Stimulated activated CD4-positive, alpha-beta T cell treated with anti-CD3 and anti-CD28 coated beads, Interleukin-1b, Interleukin-23, amount 100 ng/mL, for 4 hours (primary cell): ENCODE measurements at places on chromosomes 1 and 21.

- DNase-seq = no peak
Measured at GRCh38 chr1:177410179-177410766, 239.5 kb downstream of the BRINP2 start.

GRCh38 chr1:160032165-160032820 is 503 bp upstream of the PIGM start:
- no peak for DNase-seq

DNA sequence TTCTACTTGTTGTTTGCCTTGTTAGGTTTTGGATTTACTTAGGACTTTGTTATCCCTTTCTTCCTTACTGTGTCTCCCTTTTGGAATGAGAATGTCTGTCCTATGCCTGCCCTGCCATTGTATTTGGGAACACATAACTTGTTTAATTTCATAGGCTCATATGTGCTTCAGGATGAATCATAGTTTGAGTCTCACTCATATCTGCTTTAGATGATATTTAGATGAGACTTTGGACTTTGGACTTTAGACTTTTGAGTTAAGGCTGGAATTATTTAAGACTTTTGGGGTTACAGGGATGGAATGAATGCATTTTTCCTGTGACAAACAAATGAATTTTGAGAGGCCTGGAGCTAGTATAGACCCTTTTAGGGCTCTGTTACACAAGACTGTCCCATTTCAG is 33.4 kb downstream of the PSMG1 start:
- DNase-seq = no peak

- DNase-seq = no peak
Measured at GRCh38 chr1:205805082-205805711, 7.8 kb downstream of the SLC41A1 start.

DNA sequence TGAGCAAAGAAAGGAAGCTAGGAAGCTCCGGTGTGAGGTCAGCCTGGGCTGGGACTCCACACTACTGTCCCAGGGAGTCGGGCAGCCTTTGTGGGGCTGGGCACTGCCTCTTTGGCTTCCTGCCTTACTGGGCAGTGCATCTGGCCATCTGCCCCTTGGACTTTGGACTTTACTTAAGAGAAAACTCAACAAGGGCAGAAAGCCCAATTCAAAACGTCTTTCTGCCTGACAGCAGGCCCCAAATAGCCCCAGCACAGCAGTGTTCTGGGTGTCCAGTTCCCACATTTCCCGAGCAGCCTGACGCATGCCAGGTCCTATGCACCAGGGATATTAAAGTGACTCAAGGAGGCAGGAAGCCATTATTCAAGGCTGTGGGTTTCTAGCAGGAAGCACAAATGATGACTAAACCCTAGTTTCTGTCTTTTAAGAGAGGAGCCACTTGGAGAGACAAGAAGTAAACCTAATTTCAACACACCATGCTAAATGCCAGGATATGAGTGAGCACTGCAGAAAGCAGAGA is 37.9 kb upstream of the EDEM3 start:
- DNase-seq = no peak

DNA sequence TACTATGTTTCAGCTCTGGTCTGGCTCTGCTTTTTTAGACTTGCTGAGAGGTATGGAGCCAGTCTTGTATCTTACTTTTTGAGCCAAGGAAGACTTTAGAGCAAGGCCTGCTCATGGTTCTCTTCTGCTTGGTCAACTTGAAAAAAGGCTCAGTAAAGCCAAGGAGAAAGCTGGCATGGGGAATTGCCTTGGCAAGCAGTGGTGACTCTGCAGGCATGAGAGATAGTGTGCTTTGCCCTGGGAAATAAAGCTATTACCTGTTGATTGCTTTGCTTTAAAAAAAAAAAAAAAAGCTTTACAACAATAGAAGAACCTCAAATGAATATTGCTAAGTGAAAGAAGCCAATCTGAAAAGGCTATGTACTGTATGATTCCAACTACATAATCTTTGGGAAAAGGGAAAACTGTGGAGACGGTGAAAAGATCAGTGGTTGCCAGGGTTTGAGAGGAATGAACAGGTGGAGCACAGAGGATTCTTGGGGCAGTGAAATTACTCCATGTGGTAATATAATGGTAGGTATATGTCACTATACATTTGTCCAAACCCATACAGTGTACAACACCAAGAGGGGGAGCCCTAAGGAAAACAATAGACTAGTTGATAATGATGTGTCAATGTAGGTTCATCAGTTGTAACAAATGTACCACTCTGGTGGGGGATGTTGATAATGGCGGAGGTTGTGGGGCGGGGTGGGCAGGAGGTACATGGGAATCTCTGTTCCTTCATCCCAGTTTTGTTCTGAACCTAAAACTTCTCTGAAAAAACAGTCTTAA is 87.6 kb downstream of the HMCN1 start:
- DNase-seq = no peak

DNA sequence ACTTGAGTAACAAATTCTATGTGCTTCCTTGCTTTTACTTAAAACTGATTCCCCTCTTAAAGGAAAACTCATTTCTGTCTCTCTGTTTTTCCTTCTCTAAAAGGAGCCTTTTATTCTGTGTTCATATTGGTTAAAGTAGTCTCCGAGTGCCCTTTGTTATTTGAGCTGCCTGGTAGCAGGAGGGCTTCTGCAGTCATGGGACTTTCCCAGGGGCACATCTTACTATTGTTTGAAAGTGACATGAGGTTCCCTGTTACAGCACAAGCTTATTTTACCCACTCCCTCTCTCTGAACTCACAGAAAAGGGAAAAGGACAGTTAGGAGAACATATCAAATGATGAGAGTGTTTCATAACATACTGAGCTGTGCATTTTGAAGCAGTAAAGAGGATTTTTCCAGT is 58.1 kb upstream of the ANGPTL1 start:
- DNase-seq = no peak

GRCh38 chr1:118275472-118276115 is 90.6 kb upstream of the SPAG17 start:
- DNase-seq = no peak

GRCh38 chr1:54471588-54471987 is 65.4 kb upstream of the SSBP3 start:
- no peak for DNase-seq

- DNase-seq = no peak
Measured at GRCh38 chr1:226044514-226045101, 17.9 kb upstream of the H3-3A start.

DNA sequence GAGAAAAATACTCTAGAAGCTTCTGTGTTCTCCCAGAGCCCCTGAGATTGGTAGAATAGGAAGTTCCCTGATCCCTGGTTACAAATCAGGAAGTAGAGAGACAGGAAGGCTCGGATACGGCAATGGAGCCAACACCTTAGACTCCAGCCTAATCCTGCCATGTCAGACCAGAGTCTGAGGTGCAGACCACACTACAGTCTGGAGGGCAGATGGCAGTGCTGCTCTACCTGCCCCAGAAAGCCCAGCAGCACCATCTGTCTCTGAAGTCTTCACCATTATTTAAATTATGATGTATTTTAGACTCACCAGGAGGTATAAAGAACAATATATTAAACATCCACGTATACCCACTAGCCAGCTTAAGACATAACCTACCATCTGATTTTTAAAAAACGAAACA is 93.0 kb downstream of the MTR start:
- no peak for DNase-seq

DNA sequence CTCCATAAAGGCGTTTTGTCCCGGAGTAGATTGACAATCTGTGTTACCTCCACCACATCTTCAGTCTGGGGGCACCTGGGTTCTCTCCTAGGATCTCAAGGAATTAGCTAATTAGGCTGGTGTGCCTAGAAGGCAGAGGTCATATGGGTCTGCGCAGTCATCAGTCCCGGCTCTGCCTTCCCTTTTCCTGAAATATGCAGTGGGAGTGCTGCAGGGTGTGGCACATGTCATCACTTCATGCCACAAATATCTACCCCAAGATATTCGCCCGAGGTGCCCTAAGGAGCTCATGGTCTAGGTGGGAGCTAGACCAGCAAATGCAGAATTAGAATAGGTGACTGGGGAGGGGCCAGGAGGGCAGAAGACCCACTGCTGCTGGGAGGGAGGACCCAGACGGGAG is 42.9 kb downstream of the ACTL8 start:
- DNase-seq = no peak

DNA sequence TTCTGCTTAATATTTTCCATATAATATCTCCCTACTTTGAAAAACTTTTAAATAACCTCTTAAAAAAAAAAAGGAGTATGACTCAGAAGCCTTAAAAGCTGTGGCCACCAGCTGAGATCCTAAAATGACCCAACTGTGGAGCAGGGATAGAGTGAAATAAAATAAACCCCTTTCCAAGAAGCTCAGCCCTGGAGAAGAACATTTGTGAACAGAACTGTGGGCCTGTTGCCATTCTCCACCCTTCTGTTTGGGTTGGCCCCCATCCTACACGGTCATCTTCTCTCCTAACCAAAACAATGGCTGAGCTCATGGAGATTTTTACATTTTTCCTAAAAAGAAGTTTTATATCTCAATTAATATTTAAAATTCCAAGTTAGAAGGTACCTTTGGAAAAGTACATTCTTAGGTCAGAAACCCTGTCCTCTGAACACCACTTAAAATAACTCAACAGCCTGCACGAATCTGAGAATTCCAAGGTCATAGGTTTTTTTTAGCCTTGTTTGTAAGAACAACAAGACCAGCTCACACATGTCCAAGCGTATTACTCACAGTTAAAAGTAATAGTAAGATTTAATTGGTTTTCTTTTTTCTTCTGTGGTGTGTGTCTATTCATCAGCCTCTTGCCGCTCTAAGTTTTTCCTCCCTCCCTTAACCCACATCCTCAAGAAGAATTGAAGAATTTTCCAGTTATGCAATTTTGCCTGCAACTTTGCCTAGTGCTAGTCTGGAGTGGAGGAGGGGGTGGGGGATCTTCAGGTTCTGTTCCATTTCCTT is 107.7 kb upstream of the ERRFI1 start:
- no peak for DNase-seq

DNA sequence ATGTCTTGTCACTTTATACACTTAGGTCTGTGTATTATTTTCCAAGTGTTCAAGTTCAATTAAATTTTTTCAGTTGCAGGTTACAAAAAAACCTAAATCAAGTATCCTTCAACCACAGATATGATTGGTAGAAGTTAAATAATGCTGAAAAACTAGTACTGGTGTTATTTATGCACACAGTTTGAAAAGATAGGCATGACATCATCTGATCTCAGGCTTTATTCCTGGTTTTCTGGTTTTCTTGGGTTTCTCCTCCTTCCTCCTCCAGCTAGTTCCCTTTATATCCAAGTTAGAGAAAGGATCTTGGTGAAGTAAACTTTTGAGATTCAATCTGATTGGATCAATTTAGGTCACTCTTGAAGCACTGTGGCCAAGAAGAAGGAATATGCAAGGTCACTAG is 1201.1 kb upstream of the B3GALT2 start:
- DNase-seq = no peak

- no peak for DNase-seq
Measured at GRCh38 chr21:45289655-45290515, 2.2 kb upstream of the POFUT2 start.

- DNase-seq = no peak
Measured at GRCh38 chr21:25563361-25564116, 43.7 kb downstream of the MRPL39 start.

GRCh38 chr1:51961954-51962353 is 28.5 kb downstream of the RAB3B start:
- DNase-seq = no peak

GRCh38 chr1:10664251-10664650 is 132.2 kb downstream of the CASZ1 start:
- no peak for DNase-seq

- DNase-seq = no peak
Measured at GRCh38 chr1:242245255-242245654, 246.4 kb upstream of the MAP1LC3C start.

- DNase-seq = no peak
Measured at GRCh38 chr1:111880881-111881837, 108.3 kb downstream of the KCND3 start.

DNA sequence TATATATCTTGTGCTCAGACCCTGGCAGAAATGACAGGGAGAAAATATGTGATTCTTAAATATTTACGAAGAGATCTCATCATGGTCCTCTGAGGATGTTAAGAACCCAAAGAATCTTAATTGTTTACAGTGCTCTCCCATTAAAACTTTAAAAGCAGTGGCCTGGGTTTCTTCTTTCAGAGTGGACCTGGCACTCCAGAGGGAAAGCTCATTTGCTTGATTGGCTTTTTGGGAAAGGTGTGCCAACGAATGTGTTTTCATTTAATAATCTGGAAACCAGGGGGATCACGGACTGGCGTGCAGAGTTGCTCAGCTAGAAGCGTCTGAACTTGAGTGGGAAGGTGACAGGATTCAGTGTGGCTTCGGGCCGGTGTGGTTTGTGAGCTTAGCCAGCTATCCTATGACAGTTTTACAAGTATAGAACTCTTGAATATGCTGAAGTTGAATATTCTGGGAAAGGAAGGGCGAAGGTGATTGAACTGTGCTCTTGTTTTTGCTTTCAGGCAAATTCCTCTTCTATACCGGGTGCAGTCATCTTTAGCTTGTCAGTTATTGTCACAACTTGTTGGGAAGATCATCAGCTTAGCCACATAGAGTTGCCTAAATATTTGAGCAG is 154.8 kb downstream of the C1orf21 start:
- DNase-seq = no peak

- no peak for DNase-seq
Measured at GRCh38 chr1:9596415-9597123, 7.9 kb downstream of the TMEM201 start.

- DNase-seq = no peak
Measured at GRCh38 chr1:181192316-181192715, 103.8 kb downstream of the IER5 start.

DNA sequence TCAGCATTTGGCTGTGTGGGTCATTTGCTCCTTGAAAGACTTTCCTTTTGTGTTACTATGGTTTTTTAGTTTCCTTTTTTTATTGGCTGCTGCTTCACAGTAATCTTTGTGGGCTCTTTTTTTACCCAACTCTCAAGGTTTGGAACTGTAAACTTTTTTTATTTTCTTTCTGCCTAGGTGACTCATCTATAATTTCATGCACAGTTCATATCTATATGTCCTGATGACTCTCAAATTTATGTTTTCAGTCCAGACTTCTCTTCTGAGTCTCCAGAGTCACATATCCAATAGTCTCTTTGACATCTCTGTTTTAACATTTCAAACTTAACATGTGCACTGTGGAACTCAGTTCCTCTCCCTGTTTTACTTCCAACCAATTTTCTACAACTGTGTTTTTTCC is 83.4 kb downstream of the ATF6 start:
- no peak for DNase-seq

DNA sequence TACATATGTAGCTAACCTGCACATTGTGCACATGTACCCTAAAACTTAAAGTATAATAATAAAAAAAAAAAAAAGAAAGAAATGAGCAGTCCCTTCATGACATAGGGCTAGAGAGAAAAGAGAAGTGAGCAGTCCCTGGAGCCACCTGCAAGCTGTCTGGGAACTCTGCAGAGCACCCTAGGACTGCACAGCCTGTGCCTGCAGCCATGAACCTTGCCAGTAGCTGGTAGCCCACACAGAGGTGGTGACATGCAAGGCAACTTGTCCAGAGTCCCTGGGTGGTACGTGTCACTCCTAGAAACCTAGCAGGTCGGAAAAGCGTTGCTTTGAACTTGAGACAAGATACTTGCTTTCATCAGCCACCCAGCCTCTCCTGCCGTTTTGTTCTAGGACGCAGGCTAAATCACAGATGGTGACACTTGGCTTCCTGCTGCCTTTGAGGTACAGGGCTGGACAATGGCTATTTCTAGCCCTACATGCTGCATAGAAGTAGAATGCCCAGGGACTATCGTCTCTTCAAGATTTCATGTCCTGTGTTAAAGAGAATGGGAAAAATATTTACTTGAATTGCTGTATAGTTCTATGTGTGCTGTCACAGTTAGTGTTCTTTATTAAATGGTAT is 260.9 kb downstream of the LTN1 start:
- DNase-seq = no peak
